Astrocyte of the hippocampus (primary cell): ENCODE measurements at places on chromosomes 11 and 22.

DNA sequence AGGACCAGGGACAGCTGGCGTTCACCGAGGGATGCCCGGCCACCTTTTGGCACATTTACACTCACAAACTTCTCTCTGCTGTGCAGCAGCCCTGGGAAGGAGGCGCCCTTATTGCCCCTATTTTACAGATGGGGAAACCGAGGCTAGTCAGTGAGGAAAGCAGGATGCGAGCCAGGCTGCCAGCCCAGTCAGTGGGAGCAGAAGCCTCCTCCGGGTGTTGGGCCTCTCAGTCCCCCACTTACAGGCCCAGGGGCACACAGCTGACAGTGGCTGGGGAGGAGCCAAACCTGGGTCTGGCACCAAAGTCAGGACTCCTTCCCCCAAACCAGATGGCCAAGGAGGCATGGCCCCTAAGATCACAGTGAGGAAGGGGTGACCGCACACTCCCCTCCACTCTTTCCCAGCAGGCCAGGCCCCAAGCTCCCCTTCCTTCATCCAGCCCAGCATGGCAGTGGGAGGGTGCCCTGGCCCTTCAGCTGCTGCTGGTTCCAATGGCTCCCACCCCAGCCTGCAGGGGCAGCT, 121.4 kb upstream of the ANO1 start:
- no peak for DNase-seq

- no peak for DNase-seq
Observed at GRCh38 chr22:38638728-38639127, 17.5 kb downstream of the FAM227A start.

DNA sequence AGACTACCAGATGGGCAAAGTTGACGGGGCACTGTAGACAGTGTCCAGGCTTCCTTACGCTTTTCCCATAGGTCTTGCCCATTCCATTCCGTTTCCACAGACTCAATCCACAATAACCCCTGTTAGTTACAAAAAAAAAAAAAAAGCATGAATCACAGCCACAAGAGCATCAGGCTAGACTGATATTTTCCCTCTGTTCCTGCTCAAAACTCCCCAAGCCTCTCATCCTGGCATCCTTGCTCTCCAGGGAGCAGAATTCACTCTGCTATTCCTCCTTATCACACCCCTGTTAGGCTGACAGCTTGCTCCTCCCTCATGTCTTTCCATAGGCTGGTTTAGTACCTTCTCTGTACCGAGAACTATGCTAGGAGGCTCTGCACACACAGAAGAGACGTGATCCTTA, 42.2 kb downstream of the TMEM123 start:
- peak; percentile 47 for DNase-seq

DNA sequence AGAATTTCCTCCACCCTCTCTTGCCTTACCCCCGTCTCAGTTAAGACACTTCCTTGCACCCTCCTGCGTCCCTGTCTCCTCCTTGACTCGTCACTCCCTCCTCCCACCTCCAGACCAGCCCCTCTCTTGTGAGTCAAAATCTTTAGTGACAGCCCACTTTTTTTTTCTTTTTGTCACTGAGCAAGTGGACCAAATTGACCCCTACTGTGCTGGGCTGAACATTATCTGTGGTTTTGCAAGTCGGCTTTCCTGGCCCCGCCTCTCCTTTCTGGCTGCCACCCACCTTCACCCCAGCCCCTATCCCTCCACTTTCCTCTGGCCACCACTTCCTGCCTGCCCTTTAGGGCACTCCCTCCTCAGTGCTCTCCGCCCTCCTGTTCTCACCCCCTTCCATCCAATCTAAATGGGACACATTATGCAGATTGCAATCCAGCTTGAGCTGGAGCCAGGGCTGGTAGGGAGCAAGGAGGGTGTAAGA, at the start of gene APLNR:
TSS of gene APLNR (minus strand) at position 47 of the 478 bp plus-strand sequence. CDS start 246 bp downstream, outside the sequence.
- DNase-seq = no peak

DNA sequence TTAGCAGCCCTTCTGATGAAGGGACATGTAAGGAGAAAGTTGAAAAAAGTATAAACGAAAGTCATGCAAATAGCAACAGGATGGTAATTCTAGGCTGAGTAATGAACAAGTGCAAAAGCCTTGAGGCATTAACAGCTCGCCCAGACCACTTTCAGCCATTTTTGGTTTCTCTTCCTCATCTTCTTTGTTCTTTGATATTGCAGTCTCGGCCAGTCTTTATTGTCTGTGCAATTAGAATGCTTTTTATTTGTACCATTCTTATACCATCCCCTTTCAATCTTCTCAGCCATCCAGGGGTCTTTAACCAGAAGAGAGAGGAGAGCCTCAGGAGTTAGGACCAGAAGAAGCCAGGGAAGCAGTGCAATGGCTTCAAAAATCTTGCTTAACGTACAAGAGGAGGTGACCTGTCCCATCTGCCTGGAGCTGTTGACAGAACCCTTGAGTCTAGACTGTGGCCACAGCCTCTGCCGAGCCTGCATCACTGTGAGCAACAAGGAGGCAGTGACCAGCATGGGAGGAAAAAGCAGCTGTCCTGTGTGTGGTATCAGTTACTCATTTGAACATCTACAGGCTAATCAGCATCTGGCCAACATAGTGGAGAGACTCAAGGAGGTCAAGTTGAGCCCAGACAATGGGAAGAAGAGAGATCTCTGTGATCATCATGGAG, 7.3 kb downstream of the TRIM34 start:
- DNase-seq = no peak

DNA sequence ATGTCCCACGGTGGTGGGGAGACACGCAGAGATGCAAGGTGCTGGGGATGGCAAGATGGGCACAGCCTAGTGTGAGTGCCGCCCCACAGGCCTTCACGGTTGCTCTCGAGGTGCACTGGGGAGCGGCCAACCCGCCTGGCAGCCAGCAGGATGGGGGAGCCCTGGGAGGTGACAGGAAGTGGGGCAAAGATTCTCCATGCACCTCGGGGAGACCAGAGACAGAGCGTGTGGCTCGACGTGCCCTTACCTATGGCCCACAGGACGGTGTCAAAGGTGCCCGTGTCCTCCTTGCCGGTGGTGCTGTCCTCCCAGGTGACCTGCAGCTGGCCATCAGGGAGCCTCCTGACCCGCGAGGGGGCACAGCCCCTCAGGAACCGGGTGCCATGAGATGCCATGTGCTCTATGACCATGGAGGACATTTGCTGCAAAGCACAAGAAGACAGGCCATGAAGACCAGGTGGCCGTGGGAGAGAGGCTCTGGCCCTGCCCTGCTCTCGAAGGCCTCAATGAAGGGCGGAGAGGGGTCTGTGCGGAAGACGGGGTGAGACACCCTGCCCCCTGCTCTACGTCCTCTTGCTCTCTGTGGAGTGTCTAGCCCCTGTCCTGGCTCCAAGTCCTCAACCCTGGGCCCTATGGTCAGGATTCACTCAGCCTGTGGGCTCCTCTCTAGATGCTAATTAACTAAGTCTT, 40.6 kb upstream of the GNB1L start:
- no peak for DNase-seq

- DNase-seq = no peak
Observed at GRCh38 chr11:123197711-123198110, 2.7 kb upstream of the CLMP start.

DNA sequence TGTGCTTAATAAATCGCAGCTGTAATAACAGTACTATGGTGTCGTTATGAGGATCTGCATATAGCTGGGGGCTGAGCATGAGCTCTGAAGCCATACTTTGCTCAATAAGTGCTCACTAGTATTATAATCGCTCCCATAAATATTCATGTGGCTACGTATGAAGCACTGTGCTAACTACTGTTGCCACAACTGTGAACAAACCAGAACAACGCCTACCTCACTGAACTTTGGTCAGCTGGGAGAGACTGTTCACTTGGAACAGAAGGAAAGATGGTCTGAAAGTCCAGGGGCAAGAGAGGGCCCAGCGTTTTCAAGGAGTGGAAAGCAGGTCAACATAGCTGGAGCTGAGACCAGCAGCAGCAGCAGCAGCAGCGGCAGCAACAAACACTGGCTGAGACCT, 141.6 kb downstream of the EFCAB6 start:
- DNase-seq = no peak

DNA sequence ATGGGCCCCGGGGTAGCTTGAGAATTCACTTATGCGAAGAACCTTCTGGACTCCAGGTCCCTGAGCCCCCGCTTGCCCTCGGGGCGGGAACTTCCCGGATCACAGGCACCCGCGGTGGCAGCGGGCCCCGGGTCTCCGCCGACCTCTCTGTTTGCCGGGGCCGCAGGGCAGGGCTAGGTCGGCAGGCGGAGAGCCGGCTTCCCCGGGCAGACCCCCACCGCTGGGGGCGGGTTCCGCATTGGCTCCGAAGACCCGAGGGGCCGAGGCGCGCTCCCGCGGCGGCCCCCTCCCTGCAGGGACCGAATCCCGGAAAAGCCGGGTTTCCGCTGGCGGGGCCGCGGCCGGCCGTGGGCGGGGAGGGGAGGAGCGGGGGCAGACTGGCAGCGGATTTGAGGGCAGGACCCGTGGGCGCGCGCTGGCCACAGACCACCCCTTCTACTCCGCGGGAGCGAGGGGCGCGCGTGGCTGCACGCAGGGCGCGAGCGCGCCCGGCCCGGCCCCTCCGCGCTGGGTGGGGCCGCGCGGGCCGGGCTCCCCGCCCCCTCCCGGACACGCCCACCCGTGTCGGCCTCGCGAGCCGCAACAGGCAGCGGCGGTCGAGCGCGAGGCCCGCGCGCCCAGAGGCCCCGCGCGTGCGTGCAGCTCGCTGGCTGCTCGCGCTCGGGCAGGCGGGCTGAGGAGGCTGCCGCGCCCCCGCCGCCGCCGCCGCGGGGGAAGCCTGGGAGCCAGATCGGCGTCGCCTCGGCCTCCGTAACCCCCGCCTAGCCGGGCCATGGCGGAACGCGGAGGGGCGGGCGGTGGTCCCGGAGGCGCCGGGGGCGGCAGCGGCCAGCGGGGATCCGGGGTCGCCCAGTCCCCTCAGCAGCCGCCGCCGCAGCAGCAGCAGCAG, at the start of gene PACS1:
TSS of gene PACS1 (plus strand) at position 558 of the 889 bp plus-strand sequence. CDS start at position 773, 215 bp downstream.
- DNase-seq = peak; percentile 92
